ENCODE measurements at places on chromosomes 7 and 10.

DNA sequence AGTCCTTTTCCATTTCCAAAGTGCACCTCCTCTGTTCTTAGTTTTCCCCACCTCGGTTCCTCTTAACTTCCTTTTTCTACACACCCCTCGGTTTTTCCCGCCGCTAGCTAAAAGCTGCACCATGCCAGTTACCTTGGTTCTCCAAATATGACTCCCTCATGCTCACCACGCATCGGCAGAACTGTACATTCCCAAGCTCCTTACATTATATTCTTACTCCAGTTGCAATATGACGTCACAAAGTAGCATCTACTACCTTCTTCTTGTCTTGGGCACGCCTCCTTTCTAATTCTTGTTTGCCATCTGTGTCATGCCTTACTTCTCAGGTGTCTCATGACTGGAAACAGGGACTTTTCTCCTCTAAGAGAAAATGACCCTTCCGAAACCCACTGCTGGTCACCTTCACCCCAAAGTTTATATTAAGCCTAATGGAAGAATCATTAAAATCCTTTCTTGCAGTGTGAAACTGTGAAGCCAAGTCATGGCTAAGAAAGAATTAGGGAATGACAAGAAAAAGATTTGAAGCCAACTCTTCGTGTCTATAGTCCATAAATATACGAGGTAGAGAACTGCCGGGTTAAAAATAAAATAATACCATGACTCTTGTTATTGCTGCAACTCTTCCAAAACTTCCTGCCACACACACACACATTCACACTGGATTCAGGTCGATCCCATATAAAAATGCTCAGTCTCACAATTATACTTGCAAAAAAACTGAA, 1.7 kb downstream of the ESYT2 start:
- DNase-seq = peak; percentile 36

GRCh38 chr7:71308096-71308495, 176.2 kb downstream of the GALNT17 start:
- no peak for DNase-seq

- no peak for DNase-seq
Observed at GRCh38 chr10:64867501-64867962, 1346.3 kb downstream of the REEP3 start.

- no peak for DNase-seq
Observed at GRCh38 chr7:101572156-101572555, 56.9 kb downstream of the MYL10 start.

GRCh38 chr10:35579726-35580422, 25.3 kb upstream of the GJD4 start:
- no peak for DNase-seq

DNA sequence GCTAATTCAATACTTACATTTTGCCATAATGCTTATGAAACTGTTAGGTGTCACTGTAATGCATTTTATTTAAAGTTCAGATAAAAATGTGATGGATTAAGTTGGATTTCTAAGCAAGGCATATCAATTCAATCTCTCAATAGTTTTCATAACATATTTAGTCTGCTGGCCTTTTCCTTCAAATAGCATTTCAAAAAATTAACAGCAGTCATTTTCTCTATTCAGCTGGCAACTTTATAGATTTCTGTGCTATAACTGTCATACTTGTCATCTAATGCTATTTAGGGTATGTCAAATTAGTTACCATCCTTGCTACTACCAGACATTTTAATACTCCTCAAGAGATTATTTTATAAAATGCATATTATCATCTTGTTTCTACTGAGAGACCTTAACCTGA, 4.3 kb downstream of the GAD2 start:
- no peak for DNase-seq

DNA sequence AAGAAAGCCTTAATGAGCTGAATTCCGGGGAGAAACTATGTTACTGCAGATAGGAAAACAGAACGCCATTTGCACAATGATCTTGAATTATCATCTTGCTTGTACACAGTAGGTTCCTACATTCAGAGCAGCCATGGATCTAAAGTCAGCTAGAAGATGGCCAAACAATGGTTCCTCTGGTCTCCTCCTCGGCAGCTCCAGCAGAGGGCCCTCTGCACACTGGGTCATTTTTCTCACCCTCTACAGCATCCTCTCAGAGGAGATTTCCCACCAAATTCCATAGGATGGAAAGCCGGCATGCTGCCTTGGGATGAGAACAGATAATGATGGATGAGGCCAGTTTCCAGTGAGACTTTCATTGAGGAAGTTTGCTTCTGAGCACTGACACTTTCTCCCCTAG, 308.5 kb upstream of the NFE2L3 start:
- no peak for DNase-seq

GRCh38 chr10:63116452-63117072, 16.6 kb upstream of the NRBF2 start:
- DNase-seq = peak; percentile 11

GRCh38 chr10:88063861-88064557, 200.6 kb downstream of the PTEN start:
- DNase-seq = no peak

- DNase-seq = no peak
Observed at GRCh38 chr7:45651540-45651939, 77.4 kb downstream of the ADCY1 start.

GRCh38 chr10:26491276-26491675, 53.1 kb downstream of the APBB1IP start:
- DNase-seq = peak; percentile 62

- DNase-seq = no peak
Observed at GRCh38 chr7:92206672-92207071, 27.7 kb upstream of the LRRD1 start.

DNA sequence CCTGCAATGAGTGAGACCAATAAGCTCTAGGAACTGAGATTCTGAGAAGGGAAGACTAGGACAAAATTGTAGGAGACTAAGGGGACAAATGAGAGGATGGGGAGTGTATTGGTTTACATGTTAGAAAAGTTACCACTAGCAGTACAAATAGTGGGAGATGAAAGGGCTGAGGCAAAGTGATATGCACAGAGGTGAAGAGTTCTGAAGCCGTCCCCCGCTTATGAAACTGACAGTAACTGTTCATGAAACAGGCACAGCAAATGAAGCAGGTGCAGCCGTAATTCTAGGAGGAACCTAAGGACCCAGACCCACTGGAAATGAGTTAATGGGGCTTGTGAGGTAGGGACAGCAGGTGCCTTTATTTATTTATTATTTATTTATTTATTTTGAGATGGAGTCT, 211.3 kb downstream of the PRKG1 start:
- DNase-seq = no peak

DNA sequence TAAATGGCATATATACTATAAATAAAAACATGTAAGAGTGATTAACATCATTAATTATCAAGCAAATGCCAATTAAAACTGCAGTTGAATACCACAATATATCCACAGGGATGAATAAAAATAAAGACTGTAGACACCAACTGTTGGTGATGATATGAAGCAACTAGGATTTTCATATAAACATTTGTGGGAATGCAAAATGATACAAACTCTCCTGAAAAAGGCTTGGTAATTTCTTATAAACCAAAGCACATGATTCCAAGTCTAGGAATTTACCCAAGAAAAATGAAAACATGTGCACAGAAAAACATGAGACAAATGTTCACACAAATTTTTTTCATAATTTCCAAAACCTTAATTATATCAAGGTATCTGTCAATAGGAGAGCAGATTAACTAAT, 448.1 kb downstream of the ETV1 start:
- no peak for DNase-seq

- no peak for DNase-seq
Observed at GRCh38 chr7:153044981-153045380, 285.4 kb downstream of the ACTR3B start.

GRCh38 chr10:110901954-110902819, 16.8 kb downstream of the BBIP1 start:
- DNase-seq = peak; percentile 82

- peak; percentile 87 for DNase-seq
Observed at GRCh38 chr7:8217200-8218068, 44.5 kb downstream of the ICA1 start.

DNA sequence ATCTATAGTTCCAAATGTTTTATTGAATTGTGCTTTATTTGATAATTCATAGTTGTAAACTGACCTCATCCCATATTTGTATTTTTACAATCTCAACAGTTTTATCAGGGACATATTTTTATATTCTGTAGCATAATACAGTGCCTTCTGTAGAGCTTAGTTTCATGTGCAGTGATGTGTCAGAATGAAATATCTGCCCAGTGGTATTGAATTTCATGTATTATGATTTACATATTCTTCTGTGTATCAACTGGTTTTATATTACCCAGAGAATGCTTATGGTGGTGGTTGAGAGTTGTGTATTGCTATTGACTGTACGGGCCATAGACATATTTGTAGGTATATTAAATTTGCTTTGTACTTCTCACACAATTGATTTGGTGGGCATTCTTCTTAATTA, 89.9 kb downstream of the KAT6B start:
- DNase-seq = no peak
